ENCODE measurements at places on chromosomes 3 and 15.

- no peak for DNase-seq
Observed at GRCh38 chr3:138114431-138114918, 933 bp downstream of the DZIP1L start.

- DNase-seq: no peak
Observed at GRCh38 chr3:123229145-123229544, 27.4 kb downstream of the SEC22A start.

DNA sequence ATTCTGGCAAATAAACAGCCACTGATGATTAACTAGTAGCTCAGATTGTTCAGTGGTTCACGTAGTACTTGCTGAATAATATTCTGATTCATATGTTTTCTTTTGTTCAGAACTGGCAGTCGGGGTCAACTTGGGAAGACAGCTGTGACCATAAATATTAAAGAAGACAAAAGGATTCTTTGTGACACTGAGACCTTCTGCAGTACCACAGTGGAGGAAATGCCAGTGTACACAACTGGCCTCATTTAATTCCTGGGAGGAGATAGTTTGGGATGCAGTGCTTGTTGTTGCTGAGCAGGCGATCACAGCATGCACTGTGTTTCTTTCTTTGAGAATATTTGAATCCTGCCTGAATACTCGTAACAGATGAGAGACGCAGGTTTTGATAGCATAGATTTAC lies 26.7 kb upstream of the MCF2L2 start:
- DNase-seq: no peak

- no peak for DNase-seq
Observed at GRCh38 chr3:111610612-111611054, 15.5 kb upstream of the ZBED2 start.

DNA sequence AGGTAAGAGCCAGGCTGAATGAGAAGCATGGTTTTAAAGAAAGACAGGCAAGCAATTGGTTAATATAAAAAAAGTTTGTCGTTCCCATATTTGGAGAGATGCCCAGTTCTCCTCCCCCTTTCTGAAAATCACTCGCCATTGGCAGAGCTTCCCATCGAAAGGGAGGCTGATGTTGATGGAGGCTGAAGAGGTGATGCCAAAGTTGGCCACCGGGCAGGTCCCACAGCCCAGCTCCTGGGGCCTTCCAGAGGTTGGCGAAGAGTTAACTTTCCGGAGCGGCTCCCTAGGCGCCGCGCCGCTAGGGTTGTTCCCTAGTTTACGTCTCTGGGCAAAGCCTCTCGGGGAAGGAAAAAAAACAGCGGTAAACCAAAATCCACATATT lies 793 bp downstream of the PCOLCE2 start:
- DNase-seq: no peak

- no peak for DNase-seq
Observed at GRCh38 chr15:60635507-60636352, 156.8 kb upstream of the ICE2 start.
